HT-29 (cell line): ENCODE measurements at places on chromosomes 16 and 17. TPM values are rescaled to one million over a fixed set of nuclear protein-coding genes. Genes with fewer than 3 reads are reported as not detected.

- DNase-seq = no peak
Observed at GRCh38 chr17:74181341-74181740, 22.1 kb upstream of the RPL38 start.

DNA sequence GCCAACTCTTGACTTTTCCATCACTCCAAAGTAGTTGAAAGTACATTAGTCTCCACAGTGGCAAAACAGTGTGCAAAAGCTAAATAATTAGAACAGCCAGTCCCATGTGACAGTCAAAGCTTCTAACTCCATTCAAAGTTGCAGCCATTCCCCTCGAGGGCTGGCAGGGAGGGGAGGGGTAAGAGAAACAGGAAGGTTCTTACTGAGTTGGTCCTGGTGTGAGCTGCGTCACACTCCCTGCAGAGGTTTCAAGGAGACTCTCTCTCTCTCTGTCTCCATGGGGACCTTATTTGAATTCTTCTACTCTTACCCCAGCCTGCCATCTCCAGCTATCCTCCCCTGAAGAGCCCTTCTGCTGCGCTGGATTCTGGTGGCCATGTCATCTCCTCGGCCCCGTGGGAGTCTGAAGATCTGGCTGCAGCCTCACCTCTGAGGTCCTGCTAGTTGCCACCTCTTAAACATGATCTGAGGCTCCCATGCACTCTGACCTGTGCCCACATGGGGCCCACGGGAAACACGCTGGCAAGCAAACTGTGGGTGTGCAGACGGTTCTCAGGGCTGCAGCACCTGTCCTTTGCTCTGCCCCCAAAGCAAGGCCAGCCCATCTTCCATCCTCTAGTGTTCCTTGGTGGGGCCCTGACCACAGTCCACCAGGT, 23.3 kb upstream of the STH start:
- no peak for DNase-seq

DNA sequence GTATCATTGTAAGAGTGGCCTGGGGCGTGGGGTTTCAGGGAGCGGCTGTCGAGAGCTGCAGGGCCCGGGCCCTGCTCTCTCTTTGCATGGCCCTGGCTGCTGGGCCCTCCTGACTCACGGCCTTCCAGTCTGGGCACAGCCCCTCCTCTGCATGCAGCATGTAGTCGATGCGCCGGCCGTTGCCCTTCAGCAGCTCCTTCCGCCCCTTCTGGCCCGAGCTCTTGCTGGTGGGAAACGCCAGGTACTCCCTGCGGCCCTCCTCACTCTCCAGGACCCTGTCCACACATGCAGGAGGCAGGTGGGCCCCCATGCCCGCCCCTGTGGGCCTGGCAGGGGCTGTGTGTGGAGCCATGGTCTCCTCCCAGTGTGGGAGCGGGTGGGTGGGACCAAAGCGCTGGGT, 50.7 kb downstream of the PRMT7 start:
- DNase-seq = no peak

GRCh38 chr16:47999595-47999994, 156.2 kb downstream of the ABCC12 start:
- no peak for DNase-seq

Gene KRT40
- 2.4 and 2.7 TPM in 2 replicates for total RNA-seq

DNA sequence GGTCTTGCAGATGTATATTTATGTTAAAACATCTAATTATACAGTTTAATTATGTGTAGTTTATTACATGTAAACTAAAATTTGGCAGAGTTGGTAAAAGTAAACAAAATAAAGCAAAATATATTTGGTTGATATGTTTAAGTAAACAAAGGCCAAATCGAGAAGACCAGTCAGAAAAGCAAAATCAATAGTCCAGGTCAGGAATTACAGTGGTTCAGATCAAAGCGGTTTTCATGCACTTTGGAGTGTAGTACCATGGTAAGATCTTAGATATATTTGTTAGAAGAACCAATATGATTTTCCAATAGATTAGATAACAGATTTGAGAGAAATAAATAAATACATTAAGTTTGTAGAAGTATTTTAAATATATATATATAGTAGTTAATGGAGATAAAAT, 1421.6 kb upstream of the CDH8 start:
- DNase-seq = no peak
